ENCODE measurements at places on chromosomes 7 and 10.

DNA sequence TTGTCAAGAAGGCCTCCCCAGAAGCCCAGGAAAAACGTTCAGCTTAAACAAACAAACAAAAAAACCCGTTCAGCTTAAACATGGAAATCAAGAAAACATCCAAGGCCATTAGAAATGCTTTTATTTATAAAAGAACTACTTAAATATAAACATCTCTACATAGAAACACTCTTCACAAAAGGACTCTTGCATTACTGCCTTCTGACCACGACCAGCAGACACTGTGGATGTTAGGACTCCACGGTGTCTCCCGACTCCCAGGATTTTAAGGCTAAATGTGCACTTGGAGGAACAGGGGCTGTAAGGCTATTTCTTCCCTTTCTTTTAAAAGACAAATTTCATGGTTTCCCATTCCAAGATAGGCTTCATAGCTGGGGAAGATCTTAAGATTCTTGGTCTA lies 93.0 kb downstream of the ABCC2 start:
- no peak for DNase-seq

GRCh38 chr7:28607855-28608193 lies 195.5 kb downstream of the CREB5 start:
- no peak for DNase-seq

DNA sequence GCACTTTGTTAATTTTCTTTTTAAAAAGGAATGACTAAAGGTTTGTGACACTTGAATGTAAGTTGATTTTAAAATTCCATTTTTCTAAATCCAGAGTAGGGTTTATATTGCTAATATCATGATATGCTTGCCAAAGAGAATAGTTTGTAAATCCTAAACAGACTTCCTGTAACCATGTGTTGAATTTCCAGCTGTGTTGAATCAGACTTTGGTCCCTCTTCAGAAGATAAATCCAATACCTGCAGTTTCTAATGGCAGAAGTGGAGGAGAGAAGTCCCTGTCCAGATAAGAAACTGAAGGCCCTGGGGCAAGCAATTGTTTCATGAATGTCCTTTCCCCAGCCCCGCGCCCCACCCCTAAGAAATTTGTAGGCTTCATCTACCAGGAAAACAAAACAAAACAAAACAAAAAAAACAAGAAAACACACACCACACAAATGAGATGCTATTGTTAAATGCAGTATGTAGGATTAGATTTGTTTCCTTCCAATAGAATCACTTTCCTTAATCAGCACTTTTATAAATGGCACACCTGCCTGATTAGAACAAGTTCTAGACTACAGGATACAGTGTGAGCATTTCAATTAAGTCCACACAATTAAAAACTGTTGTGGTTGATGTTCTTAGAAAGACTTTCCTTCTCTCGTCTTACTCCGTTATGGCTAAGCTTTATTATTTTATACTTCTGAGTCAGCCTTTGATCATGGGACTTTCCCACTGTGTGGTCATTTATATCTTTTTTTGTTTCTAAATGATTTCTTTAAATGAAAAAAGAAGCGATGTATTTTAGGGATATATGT lies 122.8 kb downstream of the KAT6B start:
- DNase-seq, result no peak

DNA sequence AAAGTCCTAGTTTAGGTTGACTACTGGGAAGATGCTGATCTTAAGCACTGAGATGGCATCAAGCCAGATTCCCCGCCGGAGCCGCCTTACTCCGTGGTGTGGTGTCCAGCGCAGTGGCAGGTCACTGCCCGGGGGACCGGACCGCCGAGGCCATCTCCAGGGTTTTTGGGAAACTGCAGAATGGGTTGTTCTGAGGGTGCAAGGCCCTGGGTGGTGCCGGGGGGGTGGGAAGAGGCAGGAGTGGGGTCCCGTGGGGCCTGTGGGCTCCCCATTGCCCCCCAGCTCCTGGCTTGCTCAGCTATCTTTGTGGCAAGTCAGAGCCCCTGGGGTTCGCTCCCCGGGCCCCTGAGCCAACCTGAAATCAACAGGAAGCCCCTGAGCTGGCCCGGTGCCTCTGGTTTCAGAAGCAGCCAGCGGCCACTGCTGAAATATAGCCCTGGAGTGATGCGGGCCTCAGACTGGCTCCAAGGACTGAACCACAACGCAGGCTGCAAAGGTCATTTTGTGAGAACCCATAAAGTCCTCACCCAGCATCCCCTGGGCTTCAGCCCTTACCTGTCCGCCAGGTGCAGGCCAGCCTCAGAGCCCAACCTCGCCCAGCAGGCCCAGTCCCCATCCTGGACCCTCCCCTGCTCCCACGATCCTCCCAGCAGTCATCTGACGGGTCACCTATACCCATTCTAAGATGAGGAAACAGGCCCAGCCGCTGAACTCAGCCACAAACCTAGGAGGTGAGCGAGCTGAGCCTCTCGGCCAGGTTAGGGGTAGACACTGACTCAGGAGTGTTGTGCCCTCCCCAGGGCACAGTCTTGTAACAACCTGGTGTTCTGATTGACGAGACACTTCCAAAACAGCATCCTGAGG lies 102.7 kb downstream of the PDGFA start:
- DNase-seq, result no peak

DNA sequence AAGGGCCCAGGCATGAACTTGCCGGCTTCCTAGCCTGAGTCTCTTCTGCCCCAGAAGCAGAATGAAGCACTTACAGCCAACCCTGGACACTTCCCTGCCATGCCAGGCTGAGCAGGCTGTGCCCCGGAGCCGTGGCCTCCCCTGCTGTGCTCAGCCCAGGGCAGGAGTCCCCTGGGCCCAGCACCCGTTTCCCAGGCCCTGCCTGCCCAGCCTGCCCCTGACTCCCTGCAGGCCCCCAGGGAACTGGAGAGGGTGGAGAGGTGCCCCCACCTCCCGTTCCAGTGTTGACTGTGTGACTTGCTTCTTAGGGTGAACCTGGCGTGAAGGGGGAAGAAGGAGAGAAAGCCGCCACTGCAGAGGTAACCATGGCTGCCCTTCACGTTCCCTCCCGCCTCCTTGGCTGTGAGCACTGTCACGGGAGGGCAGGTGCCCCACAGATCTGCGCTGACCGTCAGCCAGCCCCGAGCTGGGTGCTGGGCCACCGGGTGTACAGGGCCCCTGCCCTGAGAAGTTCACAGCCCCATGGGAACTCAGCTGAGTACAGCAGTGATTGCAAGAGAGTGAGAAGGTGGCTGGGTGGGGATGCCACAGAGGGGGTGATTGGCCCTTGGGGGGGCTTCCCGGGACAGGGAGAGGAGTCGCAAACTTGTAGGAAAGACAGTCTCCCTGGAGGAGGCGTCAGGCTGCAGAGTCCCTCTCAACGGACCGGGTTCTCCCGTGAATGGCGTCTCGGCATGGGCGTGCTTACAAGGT lies 75.9 kb downstream of the MYL10 start:
- no peak for DNase-seq

GRCh38 chr10:87861953-87862678 lies 1.2 kb downstream of the KLLN start:
- peak; percentile 95 for DNase-seq

GRCh38 chr7:54811041-54811845 lies 52.2 kb upstream of the SEC61G start:
- DNase-seq, result no peak

DNA sequence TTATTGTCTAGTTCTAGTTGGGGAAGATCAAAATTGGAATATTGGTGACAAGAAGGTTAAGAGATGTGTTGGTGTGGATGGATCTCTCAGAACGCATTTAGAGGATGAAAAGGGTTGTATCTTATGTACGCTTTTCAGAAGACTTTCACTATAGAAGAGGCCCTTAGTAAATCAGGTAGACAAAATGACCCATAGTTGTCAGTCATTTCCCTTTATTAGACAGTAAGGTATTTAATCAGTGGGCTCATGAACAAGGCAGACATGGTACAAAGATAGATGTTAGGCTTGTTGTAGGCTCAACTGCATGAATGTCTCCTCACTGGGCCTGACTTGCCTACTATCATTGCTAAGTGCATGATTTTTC lies 359.2 kb downstream of the PHF14 start:
- DNase-seq, result no peak

GRCh38 chr10:46287846-46288477 lies 1.2 kb downstream of the ANTXRL start:
- no peak for DNase-seq

- DNase-seq, result no peak
These were observed 58.6 kb upstream of the OPALIN start for GRCh38 chr10:96417441-96417840.

DNA sequence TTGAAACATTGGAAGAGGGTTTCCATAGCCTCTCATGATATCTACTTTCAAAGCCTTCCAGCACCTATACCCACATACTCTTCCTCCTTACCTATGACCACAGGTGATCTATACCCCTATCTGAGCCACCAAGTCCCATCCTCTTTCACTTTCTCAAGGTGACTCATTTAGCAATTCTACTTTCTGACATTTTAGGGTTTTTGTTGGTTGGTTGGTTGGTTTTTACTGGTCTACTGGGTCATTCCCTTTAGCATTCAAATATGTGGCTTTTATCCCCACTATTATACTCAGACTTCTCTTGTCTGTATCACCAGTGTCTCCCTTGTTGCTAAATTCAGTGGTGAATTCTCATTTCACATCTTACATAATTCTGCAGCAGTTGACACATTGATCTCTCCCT lies 130.4 kb upstream of the STEAP4 start:
- DNase-seq, result no peak

DNA sequence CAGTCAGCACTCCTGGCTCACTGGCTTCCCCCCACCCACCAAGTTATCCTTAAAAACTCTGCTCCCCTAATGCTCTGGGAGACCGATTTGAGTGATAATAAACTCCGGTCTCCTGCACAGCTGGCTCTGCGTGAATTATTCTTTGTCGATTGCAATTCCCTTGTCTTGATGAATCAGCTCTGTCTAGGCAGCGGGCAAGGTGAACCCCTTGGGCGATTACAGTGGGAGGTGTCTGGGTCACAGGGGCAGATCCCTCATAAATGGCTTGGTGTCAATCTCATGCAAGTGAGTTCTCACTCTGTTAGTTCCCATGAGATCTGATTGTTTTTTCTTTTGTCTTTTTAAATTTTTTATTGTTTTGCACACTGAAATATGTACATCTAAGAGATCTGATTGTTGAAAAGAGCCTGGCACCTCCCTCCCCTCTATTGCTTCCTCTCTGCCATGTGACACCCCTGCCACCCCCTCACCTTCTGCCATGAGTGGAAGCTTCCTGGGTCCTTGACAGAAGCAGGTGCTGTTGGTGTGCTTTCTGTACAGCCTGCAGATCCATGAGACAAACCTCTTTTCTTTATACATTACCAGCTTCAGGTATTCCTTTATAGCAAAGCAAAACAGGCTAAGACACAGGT lies 20.5 kb downstream of the OTUD1 start:
- DNase-seq, result no peak

DNA sequence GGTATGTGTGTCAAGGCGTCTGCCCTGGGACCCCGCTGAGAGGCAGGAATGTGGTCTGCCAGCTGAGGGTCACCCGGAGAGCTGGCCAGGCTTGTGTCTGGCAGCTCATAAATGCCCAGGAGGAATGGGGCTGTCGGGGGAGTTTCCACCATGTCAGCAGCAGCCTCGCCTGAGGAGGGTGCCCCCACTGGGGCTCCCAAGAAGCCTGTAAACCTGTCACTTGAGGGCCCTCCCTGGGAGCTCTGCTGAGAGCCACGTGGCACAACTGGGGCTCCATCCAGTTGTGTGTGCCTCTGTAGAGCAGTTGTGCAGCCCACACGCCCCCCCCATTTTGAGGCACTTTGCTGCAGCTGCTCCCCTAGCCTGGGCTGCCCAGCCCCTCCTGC lies 70.6 kb downstream of the NEURL1 start:
- DNase-seq, result no peak

DNA sequence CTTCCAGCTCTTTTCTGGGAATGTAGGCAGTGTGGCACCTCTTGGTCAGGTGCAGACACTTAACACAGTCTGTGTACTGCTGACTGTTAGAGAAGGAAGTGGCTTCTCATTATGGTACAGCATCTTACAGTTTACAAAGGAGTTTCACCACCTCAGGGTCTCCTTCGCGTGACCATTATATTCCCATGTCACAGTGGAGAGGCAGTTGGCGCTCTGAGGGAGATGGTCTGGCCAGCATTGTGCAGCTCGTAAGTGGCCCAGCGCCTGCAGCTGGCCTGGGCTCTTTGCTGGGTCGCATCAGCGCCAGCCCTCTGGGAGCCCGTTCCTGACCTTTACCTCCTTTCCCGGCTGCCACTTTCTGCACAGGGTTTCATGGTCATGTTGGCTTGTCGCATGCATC lies 15.4 kb downstream of the TSPAN15 start:
- DNase-seq, result no peak

GRCh38 chr7:38798552-38799267 lies 110.3 kb downstream of the VPS41 start:
- no peak for DNase-seq

DNA sequence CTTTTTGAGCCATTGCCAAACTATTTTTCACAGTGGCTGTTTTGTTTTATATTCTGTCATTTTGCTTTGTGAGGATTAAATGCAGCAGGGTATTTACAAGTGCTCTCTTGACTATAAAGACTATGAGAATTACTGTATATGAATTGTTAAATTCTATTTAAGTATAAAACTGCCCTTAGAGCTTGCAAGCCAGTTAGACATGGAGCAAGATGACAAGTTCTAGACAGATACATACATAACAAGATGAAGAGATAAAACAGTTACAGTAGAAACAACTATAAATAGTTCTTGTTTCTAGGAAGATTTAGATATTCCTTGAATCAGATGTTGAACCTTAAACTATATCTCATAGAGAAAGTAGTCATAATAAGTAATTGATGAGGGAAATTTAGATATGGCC lies 60.6 kb downstream of the DNAH11 start:
- DNase-seq, result no peak

GRCh38 chr7:128059143-128059988 lies 28.1 kb upstream of the LRRC4 start:
- no peak for DNase-seq

GRCh38 chr10:63769367-63769766 lies 248.2 kb downstream of the REEP3 start:
- no peak for DNase-seq

GRCh38 chr7:120344276-120344675 lies 71.3 kb downstream of the KCND2 start:
- DNase-seq, result no peak

GRCh38 chr10:84098667-84099066 lies 40.6 kb upstream of the GHITM start:
- no peak for DNase-seq

- DNase-seq, result no peak
These were observed 701.6 kb upstream of the ANKRD30A start for GRCh38 chr10:36423821-36424248.

GRCh38 chr10:101923256-101923655 lies 79.7 kb upstream of the KCNIP2 start:
- DNase-seq, result no peak

DNA sequence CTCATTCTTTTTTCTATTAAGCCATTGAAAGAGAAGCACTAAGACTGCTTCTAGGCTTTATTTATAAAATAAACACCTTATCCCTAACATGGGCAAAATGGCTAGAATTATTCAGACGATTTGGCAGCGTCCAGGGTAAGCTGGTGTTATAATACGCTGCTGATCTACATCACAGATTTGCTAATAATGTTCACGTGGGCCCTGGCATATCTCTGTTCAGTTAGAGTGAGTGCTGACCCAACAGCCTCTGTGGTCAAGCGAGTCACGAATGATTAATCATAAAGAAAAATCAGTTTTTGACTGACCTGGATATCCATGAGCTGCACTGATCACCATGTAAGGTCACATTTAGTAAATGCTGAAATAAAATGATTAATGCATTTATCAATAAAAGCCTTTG lies 28.4 kb upstream of the CBLL1 start:
- no peak for DNase-seq

- peak; percentile 76 for DNase-seq
These were observed 620.4 kb downstream of the GALNT17 start for GRCh38 chr7:71752171-71752935.

GRCh38 chr10:124128811-124129145 lies 35.4 kb upstream of the CHST15 start:
- no peak for DNase-seq

- DNase-seq, result peak; percentile 24
These were observed at the start of gene ZNF804B for GRCh38 chr7:88759230-88760135. Gene ZNF804B (plus strand): TSS chr7:88759700. CDS start chr7:88759977, 277 bp downstream.

Measured in stimulated activated CD8-positive, alpha-beta memory T cell treated with anti-CD3 and anti-CD28 coated beads, Interleukin-4, amount 100 ng/mL, for 48 hours (primary cell).